ENCODE measurements at places on chromosomes 1 and 21. TPM values are rescaled to one million over a fixed set of nuclear protein-coding genes. Genes with fewer than 3 reads are reported as not detected.

Gene C1orf210
- total RNA-seq: not detected

GRCh38 chr1:206636671-206637070 is 1.3 kb downstream of the DYRK3 start:
- no peak overlapping the region for H3K4me3 ChIP-seq
- H3K36me3 ChIP-seq: no peaks in the 10 kb centered on the region
- no peak for DNase-seq
- peaks cover 17% of the 10 kb centered on the region for H3K4me1 ChIP-seq
- no peak overlapping the region for H3K27ac ChIP-seq

DNA sequence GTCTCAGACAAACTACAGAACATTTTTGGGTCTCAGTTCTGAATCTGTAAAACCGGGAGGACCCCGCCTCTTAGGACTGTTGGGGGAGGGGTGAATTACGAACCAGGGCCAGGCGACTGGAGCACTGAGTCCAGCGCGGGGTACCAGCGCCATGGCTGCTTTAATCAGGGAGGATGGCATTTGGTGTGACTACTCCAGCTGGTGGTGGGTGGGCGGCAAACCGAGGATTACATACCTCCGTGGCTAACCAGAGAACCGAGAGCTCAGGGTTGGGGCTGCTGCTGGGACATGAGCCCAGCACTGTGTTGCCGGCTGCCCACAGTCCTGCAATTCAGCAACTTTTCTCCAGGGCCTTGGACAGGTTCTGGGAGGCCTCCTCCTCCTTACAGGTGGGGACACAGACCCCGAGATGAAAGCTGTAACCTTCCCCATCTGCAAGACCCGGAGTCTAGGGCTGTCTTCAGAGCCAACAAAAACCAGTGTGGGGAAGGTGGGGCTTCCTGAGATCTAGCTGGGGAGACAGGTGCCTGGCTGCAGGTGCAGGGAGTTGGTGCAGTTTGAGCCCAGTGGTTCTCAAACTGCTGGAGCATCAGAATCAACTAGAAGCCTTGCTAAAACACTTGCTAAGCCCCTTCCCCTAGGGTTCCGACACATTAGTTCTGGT is 273.5 kb downstream of the FOXD2 start:
- peaks cover 26% of the 10 kb centered on the region for H3K27me3 ChIP-seq
- H3K4me3 ChIP-seq: no peak overlapping the region
- H3K36me3 ChIP-seq: no peaks in the 10 kb centered on the region
- H3K27ac ChIP-seq: no peak overlapping the region
- no peak for DNase-seq

GRCh38 chr1:205630651-205631009 is 1.2 kb downstream of the ELK4 start:
- H3K36me3 ChIP-seq: peaks cover 4% of the 10 kb centered on the region
- H3K4me1 ChIP-seq: peaks cover 29% of the 10 kb centered on the region
- H3K4me3 ChIP-seq: peak overlapping the region; percentile 71
- peak overlapping the region; percentile 89 for H3K27ac ChIP-seq
- no peaks in the 10 kb centered on the region for H3K27me3 ChIP-seq

Gene DNALI1
- not detected for total RNA-seq

Gene SLC66A1
- total RNA-seq: 5.8 TPM

Gene LDLRAD1
- not detected for total RNA-seq

Gene FAM3B
- not detected for total RNA-seq

DNA sequence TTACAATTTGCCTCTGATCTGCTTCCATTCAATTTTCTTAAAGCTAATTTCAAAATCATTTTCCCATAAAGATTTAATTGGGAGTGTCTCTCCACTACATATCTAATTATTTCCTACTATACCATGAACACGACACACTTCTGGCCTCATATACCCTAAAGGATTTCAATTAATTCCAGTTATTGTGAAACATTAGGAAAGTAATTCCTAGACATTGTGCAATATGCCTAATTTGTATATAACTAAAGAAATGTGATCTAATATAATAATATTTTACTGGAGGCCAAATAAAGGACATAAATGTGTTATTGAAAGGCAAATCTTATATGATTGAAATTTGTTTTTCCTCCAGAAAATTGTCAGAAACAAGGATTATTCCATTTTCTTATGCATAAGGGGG is 727.2 kb upstream of the ADGRL2 start:
- no peak overlapping the region for H3K4me3 ChIP-seq
- no peak for DNase-seq
- no peaks in the 10 kb centered on the region for H3K27me3 ChIP-seq
- no peaks in the 10 kb centered on the region for H3K4me1 ChIP-seq
- no peaks in the 10 kb centered on the region for H3K36me3 ChIP-seq
- no peak overlapping the region for H3K27ac ChIP-seq

- peaks cover 16% of the 10 kb centered on the region for H3K36me3 ChIP-seq
- no peaks in the 10 kb centered on the region for H3K27me3 ChIP-seq
- DNase-seq: no peak
- no peak overlapping the region for H3K27ac ChIP-seq
- H3K4me3 ChIP-seq: no peak overlapping the region
- H3K4me1 ChIP-seq: peaks cover 9% of the 10 kb centered on the region
Observed at GRCh38 chr1:204574016-204574864, 58.0 kb downstream of the MDM4 start.

GRCh38 chr1:224897529-224898327 is 31.7 kb upstream of the DNAH14 start:
- no peaks in the 10 kb centered on the region for H3K4me1 ChIP-seq
- no peak overlapping the region for H3K4me3 ChIP-seq
- H3K27me3 ChIP-seq: peaks cover 2% of the 10 kb centered on the region
- H3K36me3 ChIP-seq: no peaks in the 10 kb centered on the region
- DNase-seq: no peak

Gene S100A8
- total RNA-seq: 75.8 TPM

- no peak overlapping the region for H3K4me3 ChIP-seq
- H3K27ac ChIP-seq: no peak overlapping the region
- no peaks in the 10 kb centered on the region for H3K36me3 ChIP-seq
- no peak for DNase-seq
Observed at GRCh38 chr1:82690411-82690810, 889.7 kb downstream of the ADGRL2 start.

DNA sequence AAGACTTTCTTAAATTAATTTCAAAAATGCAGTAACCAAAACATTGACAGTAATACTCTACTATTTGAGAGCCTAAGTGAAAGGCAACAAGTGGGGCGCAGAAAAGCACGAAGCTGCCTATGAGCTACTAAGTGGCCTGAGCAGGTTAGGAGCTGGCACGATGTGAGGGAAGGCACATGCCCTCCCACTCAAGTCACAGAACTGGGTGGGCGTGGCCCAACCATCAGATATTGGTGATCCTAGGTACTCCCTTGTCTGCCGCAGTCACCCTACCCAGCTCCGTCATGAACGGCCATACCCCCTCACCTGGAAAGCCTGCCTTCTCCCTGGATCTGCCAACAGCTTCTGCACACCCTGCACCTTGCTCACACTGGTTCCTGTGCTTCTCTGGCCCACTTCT is 40.8 kb downstream of the SSBP3 start:
- no peak overlapping the region for H3K27ac ChIP-seq
- no peak overlapping the region for H3K4me3 ChIP-seq

Gene ELF3
- 2.0 TPM for total RNA-seq

Gene FCRL5
- total RNA-seq: 3.6 TPM

DNA sequence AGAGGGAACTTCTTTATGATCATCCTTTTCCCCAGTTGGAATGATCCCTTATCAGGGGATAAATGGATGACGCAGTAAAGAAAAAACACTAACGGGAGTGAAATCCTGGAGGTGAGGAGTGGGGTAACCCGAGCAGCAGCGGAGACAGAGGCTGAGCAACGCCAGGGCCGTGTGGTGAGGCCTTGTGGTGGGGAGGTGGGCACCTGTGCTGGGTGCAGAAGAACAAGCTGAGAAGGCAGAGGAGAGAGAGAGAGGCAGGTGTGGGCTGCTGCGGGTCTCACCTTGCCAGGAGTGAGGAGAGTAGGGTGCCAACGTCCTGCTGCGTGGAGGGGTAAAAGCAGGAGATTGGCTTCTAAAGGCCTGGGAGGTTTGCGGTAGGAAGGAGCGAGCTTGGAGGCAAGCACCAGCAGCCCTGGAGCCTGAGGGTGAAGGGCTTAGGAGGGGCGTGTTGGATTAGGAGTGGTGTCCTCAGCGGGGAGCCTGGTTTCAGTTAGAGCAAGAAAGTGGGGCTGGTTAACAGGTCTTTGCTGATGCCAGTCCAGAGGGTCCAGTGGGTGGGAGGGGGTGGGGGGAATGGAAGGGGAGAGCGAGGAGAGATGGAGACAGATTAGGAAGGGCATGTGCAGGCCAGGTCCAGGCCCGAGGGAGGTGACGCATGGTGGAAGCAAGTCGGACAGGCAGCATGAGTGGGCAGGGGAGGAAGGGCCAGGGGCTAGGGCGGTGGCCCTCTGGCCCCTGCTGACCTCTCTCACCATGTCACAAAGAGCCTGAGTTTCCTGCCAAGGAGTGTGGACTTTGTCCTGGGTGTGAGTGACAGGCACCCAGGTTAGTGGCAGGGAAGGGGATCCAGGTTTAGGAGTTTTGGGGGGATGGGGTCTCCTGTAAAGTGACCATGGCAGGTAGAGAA is 36.7 kb upstream of the LHX4 start:
- no peak overlapping the region for H3K4me3 ChIP-seq
- no peak for DNase-seq
- peaks cover 62% of the 10 kb centered on the region for H3K4me1 ChIP-seq

Gene SPRR2A
- total RNA-seq: not detected

Gene SEC16B
- 0.31 TPM for total RNA-seq

DNA sequence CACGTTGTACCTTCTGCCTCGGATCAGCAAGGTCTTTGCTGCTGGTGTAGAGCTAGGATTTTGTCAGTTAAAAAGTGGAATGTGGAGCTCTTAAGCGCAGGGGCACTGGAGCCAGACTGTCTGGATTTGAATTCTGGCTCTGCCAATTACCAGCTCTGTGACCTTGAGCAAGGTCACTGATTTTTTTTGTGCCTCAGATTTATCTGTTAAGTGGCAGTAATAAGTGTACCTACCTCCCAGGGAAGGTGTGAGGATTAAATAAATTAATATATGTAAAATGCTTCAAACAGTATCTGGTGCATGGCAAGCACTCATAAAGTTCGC is 40.3 kb downstream of the UBE2U start:
- H3K4me1 ChIP-seq: no peaks in the 10 kb centered on the region
- H3K27me3 ChIP-seq: peaks cover 6% of the 10 kb centered on the region
- DNase-seq: no peak
- no peak overlapping the region for H3K27ac ChIP-seq

DNA sequence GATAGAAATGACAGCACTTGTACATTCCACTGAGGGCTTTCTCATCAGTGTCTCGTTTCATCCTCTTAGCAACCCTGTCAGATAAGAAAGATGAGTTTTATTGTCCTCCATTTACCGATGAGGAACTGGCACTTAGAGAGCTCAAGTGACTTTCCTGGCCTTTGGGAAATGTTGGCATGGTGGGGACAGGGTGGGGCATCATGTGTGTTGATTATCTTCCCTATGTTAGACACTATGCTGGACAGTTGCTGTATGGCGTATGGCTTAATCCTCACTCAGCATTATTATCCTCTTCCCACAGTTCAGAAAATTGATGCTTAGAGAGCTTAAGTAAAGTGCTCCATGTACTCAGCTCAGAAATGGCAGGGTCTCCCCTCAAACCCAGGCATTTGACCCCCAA is 163.2 kb downstream of the CAMTA1 start:
- no peaks in the 10 kb centered on the region for H3K36me3 ChIP-seq
- no peaks in the 10 kb centered on the region for H3K27me3 ChIP-seq
- no peak for DNase-seq
- H3K27ac ChIP-seq: no peak overlapping the region
- no peaks in the 10 kb centered on the region for H3K4me1 ChIP-seq

Gene FCRLA
- 0.41 TPM for total RNA-seq

- H3K36me3 ChIP-seq: no peaks in the 10 kb centered on the region
- H3K4me3 ChIP-seq: no peak overlapping the region
- peaks cover 4% of the 10 kb centered on the region for H3K27me3 ChIP-seq
- H3K4me1 ChIP-seq: no peaks in the 10 kb centered on the region
- no peak for DNase-seq
- no peak overlapping the region for H3K27ac ChIP-seq
Observed at GRCh38 chr1:30900486-30900885, 8.1 kb downstream of the SDC3 start.

Gene NUDT4B
- total RNA-seq: not detected

GRCh38 chr1:98323388-98323787 is 338.1 kb upstream of the SNX7 start:
- no peaks in the 10 kb centered on the region for H3K36me3 ChIP-seq
- no peak for DNase-seq
- no peak overlapping the region for H3K4me3 ChIP-seq
- peak overlapping the region; percentile 16 for H3K27ac ChIP-seq
- H3K27me3 ChIP-seq: no peaks in the 10 kb centered on the region
- H3K4me1 ChIP-seq: peaks cover 10% of the 10 kb centered on the region

DNA sequence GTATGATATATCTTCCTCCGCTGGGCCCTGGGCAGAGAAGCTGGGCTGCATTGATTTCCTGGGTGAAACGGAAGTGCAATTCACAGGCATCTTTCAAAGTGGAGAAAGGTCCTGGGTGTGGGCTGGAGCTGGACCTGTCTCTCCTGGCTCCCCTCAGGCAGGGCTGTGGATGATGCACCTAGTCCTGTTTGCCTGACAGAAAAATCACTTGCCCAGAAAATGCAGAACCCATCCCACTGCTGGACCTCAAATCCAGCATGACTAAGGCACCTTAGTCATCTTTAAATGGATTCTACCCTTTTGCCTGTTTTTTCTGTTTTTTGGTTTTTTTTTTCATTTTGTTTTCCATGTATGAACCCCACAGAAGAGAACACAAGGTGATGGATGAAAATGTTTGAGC is 49.7 kb downstream of the MYSM1 start:
- peaks cover 9% of the 10 kb centered on the region for H3K4me1 ChIP-seq
- peaks cover 5% of the 10 kb centered on the region for H3K36me3 ChIP-seq
- no peak overlapping the region for H3K27ac ChIP-seq
- DNase-seq: no peak

Gene GPR137B
- total RNA-seq: 13.5 TPM

- H3K27me3 ChIP-seq: no peaks in the 10 kb centered on the region
- peak; percentile 19 for DNase-seq
- H3K4me3 ChIP-seq: no peak overlapping the region
Observed at GRCh38 chr1:239722035-239722434, 335.7 kb downstream of the CHRM3 start.

DNA sequence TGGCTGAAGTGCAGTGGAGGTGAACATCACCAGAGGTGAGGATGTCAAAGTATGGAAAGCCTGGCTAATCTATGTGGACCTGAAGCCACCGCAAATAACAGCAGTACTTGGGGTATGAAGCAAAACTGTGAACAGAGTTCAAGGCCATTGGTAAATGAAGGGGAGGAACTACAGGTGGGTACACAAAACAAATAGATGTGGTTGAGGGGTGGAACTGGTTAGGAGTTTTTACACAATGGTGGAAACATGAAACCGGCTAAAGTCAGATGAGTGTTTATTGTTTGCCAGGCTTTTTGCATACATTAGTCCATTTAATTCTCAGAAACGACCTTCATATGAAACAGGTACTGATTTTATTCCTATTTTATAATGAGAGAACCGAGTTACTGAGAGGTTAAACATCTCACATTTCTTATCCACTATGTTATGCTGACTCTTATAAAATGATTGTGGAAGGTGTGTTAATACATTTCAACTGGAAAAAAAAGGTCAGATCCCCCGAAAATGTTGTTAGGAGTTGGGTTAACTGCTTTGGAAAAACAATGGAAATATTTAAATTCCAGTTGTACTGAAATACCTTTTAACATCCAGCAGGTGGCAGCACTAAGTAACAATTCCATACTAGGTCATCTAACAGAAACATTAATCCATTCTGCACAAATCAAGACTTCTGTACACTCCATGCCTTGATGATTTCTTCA is 44.3 kb upstream of the GTF2B start:
- no peaks in the 10 kb centered on the region for H3K4me1 ChIP-seq
- H3K27me3 ChIP-seq: no peaks in the 10 kb centered on the region
- DNase-seq: no peak
- H3K27ac ChIP-seq: no peak overlapping the region

Gene IGSF3
- total RNA-seq: not detected

Gene MAEL
- not detected for total RNA-seq

All from natural killer cell (primary cell).